AG10803 (cell line): ENCODE measurements at places on chromosomes 7 and 10.
A peak's percentile ranks its signal among the peaks of the same experiment; 100 is the strongest.

DNA sequence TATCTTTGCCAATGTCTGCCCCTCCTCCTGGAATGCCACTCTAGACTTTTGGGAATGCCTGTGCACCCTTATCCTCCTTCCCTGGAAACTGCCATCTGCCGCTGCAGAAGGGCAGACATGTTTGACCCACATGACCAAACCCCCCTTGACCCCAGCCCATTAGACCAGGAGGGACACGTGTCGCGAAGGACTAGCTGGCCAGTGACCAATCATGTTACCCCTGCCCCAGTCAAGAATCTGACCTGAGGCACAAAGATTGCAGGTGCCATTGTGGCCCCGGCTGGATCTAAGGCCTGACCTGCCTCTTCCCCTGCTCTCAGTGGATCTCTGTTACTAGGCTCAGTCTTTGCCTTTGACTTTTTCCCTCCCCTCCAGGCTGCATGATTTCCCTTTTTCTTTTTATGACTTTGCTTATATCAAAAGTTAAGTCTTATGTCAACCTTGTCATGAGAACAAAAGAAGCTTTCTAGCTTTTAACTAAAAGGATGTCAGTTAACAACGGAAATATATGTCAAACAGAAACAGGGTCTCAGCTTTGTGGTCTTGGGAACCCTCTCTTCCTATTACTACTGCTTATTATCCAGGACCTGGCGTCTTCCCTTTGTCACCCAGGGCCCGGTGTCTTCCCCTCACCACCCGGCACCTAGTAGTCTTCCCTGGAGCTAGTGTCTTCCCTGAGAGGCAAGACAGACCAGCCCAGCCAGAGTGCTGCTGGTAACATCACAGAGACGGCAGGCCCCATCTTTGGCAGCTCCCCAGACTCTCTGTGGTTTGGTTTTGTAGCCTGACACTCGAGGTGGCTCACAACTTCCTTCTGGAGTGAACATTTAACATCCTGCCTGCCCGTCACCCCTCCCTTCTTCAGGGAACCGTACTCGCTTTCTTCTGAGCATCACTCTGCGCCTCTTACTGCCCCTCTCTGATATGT lies 24.4 kb upstream of the PPIF start:
- peak; percentile 91 for DNase-seq

GRCh38 chr10:32237644-32238345 lies 109.2 kb downstream of the EPC1 start:
- DNase-seq: peak; percentile 82

DNA sequence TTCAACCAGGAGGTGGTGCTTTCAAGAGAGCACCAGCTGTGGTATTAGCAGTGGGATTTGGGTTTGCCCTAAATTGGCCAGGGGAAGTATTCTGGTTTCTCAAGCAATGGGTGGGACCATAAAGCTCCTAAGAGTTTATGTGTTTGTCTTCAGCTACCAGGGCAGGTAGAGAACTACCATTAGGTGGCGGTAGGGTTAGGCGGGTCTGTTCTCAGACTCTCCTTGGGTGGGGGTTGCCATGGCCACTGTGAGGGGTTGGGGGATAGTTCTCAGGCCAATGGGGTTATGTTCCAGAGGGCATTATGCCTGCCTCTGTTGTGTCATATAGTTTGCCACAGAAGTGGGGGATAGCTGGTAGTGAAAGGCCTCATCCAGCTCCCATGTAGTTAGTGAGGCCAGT lies 47.7 kb upstream of the BICC1 start:
- no peak for DNase-seq

- DNase-seq: no peak
Observed at GRCh38 chr7:44195889-44196288, 4.9 kb upstream of the YKT6 start.

DNA sequence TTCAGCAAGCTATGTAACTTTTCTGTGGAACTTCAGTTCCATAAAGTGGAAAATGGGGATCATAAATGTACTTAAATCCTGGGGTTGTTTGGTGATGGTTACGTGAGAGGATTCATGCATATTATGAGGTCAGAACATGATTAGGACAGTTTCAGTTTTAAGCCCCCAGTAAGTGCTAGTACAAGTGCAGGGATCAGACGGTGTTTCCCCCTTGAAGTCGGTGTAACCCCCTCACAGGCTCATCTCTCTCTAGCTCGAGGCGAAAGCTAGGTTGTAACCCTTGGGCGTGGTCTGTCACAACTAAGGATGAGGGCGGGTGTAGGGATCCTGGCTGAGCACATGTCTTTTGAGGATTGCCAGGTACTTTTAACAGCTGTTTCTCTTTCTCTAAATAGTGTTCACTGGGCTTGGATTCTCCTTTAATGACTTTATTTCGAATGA lies 84.7 kb downstream of the SPAG6 start:
- DNase-seq: no peak
